ENCODE measurements at places on chromosomes 5 and 9.
A peak's percentile ranks its signal among the peaks of the same experiment; 100 is the strongest.

- no peak for DNase-seq
These were observed 731.8 kb upstream of the RGMB start for GRCh38 chr5:98041661-98042060.

DNA sequence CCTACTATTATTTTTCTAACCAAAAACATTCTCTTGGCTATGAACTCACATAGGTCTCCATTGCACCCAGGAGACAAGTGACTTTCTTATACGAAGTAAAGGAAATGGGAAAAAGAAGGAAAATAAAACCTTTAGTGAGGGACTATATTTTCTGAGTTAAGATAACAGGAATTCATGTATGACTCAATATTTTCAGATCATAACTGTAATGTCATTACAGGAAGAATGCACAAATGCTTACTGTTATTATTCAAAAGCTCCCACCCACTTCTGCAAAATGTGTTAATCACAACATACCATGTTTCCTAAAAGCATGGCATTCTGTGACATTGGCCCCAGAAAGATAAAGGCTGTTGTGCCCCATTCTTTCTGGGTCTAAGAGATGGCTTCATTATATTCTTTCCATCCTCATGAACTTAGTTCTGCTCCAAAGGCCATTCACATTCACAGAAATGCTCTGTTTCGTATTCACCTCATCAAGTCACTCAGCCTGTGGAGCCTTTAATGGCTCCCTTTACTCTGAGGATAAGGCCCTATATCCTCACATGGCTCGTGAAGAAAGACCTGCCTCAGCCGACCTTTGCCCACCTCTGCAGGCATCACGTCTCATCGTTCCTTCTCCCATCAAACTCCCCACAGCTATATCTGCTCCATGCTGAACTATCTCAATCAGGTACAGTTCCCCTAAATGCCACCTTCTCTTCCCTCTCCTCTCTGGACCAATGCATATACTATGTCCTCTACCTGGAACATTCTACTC is 77.0 kb downstream of the ABCA1 start:
- DNase-seq, result no peak

GRCh38 chr5:124906339-124907097 is 160.1 kb upstream of the ZNF608 start:
- DNase-seq, result peak; percentile 50

- no peak for DNase-seq
These were observed 1300.5 kb upstream of the DMAC1 start for GRCh38 chr9:9100070-9100469.

DNA sequence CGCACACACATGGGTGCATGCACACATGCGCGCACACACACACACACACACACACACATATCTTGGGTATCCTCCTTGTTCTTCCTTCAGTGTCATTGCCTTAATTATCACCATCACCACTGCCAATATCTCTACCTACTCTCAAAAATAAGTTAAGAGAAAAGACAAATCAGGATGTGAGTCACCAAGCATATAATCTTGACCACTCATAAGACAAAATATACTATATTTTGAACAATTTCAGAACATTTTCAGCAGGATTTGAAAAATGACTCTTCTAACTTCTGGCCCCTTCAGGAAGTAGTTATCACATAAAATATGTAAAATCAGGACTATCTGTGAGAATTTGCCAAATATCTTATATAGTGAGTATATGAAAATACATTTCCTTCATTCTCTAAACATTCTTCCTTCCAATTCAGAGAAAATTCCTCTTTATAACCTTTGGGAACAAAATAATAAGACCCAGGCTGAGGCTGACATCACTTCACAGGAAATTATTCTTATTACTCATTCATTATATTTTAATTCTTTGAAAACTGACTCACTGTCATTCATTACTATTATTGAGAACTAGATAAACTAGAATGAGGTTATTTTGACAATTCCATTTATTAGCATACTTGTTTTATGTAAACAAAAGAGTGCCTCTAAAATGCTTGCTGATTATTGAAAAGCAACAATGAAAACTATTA is 772.0 kb upstream of the ACO1 start:
- no peak for DNase-seq

GRCh38 chr5:81408496-81408895 is 14.6 kb upstream of the ACOT12 start:
- DNase-seq, result no peak

DNA sequence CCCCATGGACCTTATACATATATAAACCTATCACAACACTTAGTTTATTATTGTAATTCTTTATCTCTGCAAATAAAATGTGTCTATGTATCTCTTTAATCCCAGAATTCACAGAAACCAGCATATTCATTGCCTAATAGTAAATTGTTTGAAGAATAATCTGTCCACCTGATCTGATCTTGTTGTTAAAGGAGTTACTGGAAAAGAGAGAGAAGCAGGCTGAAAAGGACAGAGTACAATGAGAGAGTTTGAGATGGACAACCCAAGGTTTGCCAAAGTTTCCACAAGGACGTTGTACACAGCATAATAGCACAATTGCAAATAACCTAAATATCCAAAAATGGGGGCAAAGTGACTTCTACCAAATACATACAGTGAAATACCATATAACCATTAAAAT is 23.8 kb downstream of the PLPP1 start:
- DNase-seq, result no peak

GRCh38 chr5:74576941-74577456 is 63.5 kb downstream of the ENC1 start:
- DNase-seq, result peak; percentile 19

GRCh38 chr5:94423411-94423810 is 195.0 kb downstream of the KIAA0825 start:
- DNase-seq, result no peak

DNA sequence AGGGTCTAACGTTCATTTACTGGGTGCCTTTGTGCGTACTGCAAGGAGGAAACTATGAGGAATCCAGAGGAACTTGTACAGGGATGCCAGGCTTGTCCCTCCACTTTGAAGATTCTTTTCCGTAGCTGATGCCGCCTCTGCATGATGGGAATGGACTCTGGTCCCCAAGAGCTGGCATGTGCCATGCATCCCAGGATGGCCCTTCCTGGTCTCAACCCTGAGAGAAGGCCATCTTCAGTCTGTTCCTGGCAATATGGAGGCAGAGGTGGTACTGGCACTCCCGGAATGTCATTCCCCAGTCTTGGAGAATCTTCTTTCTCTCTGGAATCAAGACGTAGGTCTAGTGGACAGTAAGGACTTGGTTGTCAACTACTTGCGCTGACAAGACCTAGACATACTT is 61.5 kb downstream of the BASP1 start:
- no peak for DNase-seq

GRCh38 chr5:81017320-81017719 is 57.2 kb downstream of the RASGRF2 start:
- no peak for DNase-seq

DNA sequence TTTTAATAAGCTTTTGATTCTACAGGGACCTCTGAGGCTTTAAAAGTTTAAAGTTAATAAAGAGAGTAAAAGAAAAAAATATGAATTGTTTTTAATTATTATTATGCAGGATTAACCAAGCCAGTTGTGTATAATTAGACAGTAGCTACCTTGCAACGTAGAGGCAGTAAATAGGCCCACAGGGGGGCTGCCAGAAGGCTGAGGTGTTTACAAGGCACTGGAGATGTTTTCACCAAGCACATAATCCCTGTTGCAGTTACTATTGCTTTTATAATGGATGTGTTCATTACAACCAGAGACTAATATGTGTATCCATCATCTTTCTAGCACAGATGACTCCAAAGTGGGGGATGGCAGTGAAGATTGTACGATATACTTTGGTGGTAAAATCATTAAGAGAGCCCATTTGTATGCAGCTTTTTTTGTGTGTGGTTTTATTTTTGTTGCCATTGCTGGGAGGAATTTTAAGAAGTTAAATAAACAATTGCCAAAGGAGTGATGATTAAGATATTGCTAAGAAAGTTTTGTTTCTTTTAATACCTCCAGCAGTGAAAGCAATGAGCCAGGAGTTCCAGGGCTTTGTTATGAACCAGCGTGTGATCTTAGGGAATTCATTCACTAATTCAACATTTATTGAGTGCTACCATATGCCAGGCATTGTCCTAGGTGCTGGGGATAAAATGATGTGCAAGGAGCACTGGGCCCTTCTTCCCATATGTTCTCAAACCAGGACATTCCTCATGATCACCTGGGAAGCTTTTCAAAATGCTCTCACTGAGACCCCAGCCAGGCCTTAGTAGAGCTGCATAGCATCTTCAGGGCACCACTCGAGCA is 138.7 kb upstream of the EFNA5 start:
- no peak for DNase-seq

- DNase-seq, result no peak
These were observed 1.3 kb downstream of the S1PR3 start for GRCh38 chr9:88992556-88992955.
